NCI-H1092 treated with DMSO at 0.1 percent for 48 hours (cell line): ENCODE measurements at places on chromosomes 6 and 20.

- DNase-seq: no peak
These were observed 57.1 kb downstream of the CRYBG1 start for GRCh38 chr6:106417572-106418147.

GRCh38 chr20:12068121-12068520 is 150.4 kb downstream of the BTBD3 start:
- no peak for DNase-seq

GRCh38 chr6:4806337-4806725 is 30.1 kb downstream of the CDYL start:
- DNase-seq: no peak

- DNase-seq: no peak
These were observed 38.9 kb upstream of the FILIP1 start for GRCh38 chr6:75532521-75532920.

DNA sequence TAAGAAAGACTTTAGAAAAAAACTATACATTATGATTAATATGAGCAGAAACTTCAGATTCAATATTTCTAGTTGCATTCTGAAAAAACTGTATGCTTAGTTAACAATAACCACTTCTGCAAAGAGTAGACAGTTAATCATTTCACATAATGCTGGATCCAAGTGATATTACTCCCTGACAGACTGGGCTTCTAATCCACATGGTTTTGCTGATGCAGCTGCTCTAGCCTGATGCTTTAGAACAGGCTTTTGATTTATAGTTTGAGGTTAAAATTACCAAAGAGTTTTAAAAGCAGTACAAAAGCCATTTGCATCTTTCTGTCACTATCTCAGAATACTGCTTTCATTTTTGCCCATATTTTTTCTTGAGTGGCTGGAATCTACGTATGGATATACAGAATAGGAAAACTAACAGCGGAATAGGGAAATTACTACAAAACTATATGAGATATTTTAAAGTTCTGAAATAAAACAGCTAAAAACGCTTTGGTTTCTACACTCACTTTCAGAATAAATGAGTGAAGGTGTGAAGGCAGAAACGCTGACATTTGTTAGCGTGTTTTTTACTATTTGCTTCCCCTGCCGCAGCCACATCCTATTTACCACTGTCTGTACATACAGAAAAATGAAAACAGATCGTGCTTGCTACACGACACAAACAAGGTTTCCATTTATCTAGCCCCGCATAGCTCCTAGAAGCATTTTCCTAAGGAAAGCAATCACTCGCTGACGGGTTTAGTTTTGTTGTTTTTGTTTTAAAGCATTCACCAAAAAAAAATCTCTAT is 61.7 kb downstream of the METTL24 start:
- DNase-seq: no peak

DNA sequence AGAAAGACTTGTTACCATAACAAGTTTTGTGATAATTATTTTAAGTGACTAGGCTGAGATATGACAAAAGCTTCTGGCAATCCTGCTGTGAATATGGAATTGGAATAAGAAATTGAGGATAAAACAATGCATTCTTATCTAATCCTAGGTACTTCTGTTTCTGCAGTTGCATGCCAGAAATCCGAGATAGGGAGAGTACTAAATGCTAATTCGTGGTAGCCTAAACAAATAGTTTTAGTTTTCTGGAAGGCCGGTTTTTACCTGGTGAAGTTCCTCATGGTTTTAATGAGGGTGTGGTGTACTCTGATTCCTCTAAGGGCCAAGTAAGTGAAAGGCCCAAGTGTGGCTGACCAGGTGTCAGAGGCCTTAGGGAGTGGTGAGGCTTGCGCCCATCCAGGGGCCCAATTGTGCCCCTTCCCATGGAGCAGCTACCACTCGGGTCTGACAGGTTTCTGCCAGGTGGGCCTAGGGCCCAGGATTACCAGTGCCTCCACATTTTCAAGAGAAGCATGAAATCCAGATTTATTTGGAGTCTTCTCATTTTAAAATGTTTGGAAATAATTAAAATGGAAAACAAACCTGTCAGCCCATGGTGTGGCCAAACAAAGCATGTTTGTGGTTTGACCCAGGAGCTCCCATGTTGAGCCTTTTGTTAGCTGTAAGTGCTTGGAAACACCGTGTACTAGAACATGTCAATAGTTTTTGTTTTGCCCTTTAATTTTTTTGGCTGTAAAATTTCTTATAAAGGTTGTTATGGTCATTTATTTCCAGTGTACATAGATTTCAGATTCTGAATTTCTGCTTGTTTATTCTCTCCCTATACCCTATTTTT is 6.6 kb downstream of the PLCB4 start:
- DNase-seq: no peak

DNA sequence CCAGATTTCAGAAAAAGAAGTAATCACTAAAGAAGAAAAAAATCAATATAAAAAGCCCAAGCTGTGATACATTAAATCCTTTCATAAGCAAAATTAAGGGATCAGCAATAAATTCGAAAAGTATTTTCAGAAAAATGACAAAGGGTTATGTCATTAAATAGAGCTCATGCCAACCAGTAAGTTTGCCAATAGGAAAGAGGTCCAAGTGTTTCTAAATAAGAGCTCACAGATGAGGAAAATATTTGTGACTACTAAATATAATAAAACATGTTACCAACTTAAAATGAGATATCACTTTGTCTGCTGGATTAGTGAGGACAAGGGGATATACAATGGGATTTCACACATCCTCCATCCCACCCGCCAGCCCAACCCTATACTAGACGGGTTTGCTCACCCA is 140.3 kb upstream of the EYA4 start:
- no peak for DNase-seq

- DNase-seq: no peak
These were observed 149.4 kb upstream of the OGFRL1 start for GRCh38 chr6:71139249-71139648.

DNA sequence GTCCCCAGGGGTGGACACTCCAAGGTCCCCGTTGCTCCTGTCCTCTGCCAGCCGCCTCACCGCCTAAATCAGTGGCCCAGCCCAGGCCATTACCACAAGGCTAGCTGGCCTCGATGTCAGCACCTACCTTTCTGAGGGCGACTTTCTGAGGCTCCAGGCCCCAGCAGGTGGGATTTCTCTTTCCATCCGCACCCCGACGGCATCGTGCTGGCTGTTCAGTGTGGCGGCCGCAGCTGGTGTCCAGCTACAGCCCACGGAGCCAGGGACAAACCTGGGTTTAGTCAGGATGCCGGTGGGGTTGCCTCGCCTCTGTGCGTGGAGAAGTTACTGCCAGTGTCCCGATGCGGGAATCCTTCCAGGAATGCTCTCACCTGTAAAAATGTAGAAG is 60.8 kb downstream of the ERMARD start:
- no peak for DNase-seq

GRCh38 chr6:159646733-159647132 is 46.3 kb downstream of the SOD2 start:
- DNase-seq: no peak

- no peak for DNase-seq
These were observed 58.0 kb downstream of the BACH2 start for GRCh38 chr6:90238496-90239266.
